ENCODE measurements at places on chromosomes 1 and 21. TPM values are rescaled to one million over a fixed set of nuclear protein-coding genes. Genes with fewer than 3 reads are reported as not detected.

GLIS1 gene
- polyA plus RNA-seq: not detected

DAB1 gene
- 5.6 TPM for polyA plus RNA-seq

HAO2 gene
- polyA plus RNA-seq: not detected

SPATA17 gene
- 2.3 TPM for polyA plus RNA-seq

PTPN14 gene
- 12.8 TPM for polyA plus RNA-seq

TFF2 gene
- not detected for polyA plus RNA-seq

TTC39A gene
- polyA plus RNA-seq: 5.0 TPM

NT5C1A gene
- polyA plus RNA-seq: 12.8 TPM

AKNAD1 gene
- polyA plus RNA-seq: 2.8 TPM

DNAH14 gene
- 4.4 TPM for polyA plus RNA-seq

CREB3L4 gene
- polyA plus RNA-seq: 16.1 TPM

KRTAP10-6 gene
- polyA plus RNA-seq: not detected

DCDC2B gene
- 0.67 TPM for polyA plus RNA-seq

All from hindlimb muscle (tissue), 1 donor.